ENCODE measurements at places on chromosomes 1 and 21. TPM values are rescaled to one million over a fixed set of nuclear protein-coding genes. Genes with fewer than 3 reads are reported as not detected.

- DNase-seq, result no peak
Measured at GRCh38 chr21:26064506-26064905, 106.1 kb downstream of the APP start.

SMCP gene
- total RNA-seq, result not detected

- DNase-seq, result peak; percentile 60
Measured at GRCh38 chr1:42950116-42950481, 8.6 kb downstream of the SLC2A1 start.

DNA sequence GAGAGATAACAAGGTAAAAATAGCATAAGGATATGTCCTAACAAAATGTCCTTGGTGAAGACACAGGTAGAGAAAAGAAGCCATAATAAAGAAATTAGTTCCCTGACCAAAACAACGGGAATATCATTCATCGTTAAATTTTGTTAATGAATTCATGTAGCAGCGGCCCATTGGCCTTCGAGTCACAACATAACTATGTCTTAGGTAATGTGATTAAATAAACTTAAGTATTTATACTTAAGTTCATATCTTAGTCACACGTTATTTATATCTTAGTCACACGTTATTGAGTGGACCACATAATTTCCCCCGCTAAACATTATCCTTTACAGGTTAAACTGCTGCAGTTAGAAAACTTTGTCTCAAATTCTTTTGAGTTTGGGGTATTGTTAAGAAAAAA is 1.2 kb downstream of the NEXN start:
- no peak for DNase-seq

GRCh38 chr1:199084293-199084692 is 445.5 kb downstream of the PTPRC start:
- DNase-seq, result peak; percentile 78

BCAN gene
- total RNA-seq, result not detected

DNA sequence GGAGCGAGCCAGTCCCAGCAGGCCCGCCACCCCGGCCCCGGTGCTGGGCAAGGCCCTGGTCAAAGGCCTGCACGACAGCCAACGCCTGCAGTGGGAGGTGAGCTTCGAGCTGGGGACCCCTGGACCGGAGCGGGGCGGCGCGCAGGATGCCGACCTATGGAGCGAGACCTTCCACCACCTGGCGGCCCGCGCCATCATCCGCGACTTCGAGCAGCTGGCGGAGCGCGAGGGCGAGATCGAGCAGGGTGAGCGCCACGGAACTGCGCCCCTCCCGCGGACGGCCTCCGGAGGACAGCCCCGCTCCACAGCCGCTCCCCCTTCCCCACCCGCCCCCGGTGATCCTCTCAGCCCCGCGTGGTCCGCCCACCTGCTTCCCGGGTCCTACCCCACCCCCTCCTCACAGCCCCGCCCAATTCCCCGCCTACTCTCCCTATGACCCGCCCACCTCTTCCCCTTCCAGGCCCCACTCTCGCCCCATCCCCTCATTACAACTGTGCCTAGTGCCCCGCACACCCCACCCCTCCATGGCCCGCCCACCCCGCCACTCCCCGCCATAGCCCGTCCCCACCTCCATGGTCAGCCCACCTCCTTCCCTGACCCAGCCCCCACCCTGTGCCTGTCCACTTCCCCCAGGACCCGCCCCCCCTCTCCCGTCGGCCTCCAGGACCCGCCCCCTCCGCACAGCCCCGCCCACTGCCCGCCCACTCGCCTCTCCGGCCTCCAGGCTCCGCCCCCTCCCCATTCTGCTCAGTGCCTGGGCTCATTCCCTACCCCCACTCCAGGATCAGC is 52.7 kb downstream of the VWA5B1 start:
- DNase-seq, result no peak

HES5 gene
- not detected for total RNA-seq

- DNase-seq, result no peak
Measured at GRCh38 chr1:53733447-53733931, 5.5 kb downstream of the GLIS1 start.

MINDY1 gene
- total RNA-seq, result 2.5 TPM

FMO2 gene
- total RNA-seq, result not detected

AKT3 gene
- total RNA-seq, result 40.4 TPM

- DNase-seq, result no peak
Measured at GRCh38 chr1:223490256-223490655, 97.0 kb downstream of the CCDC185 start.

COL16A1 gene
- 2.6 TPM for total RNA-seq

- DNase-seq, result peak; percentile 97
Measured at GRCh38 chr1:239810061-239810481, 281.6 kb upstream of the FMN2 start.

All from SJCRH30 (cell line).